ENCODE measurements at places on chromosomes 6 and 20. TPM values are rescaled to one million over a fixed set of nuclear protein-coding genes. Genes with fewer than 3 reads are reported as not detected.

Gene PDE7B
- total RNA-seq, result 4.1 TPM

Gene HLA-DOA
- 1.1 TPM for total RNA-seq

Gene EEF1A2
- total RNA-seq, result 78.4 TPM

Gene DZANK1
- total RNA-seq, result 3.6 TPM

Gene PTGIS
- 9.7 TPM for total RNA-seq

Gene GOPC
- total RNA-seq, result 43.4 TPM

Gene HLA-DRB1
- total RNA-seq, result 0.73 TPM

Gene DOP1A
- 88.9 TPM for total RNA-seq

Gene BTNL2
- total RNA-seq, result 0.18 TPM

- no peak for DNase-seq
These were observed 2.1 kb upstream of the PPP1R18 start for GRCh38 chr6:30688569-30688968.

DNA sequence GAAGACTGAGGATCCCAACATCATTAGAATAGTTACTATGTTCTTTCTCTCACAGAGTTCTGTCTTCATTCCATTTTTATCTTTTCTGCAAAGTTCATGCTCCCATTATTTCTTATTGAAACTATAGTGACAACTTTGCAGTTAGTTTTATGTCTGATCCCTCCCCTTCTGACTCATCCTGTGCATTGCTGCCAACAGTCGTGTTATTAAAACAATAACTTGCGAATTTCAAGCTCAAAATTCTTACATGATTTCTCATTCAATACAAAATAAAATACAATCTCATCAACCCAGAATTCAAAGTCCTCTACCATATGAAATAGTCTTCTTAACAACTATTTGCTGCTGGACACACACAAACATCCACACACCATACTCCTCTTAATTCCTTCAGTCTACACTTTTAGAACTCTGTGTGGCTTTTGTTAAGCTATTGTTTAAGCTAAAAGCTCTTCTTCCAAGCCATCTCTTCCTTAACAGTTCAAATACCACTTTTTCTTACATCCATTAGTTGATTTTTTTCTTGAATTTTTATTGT lies 261.4 kb upstream of the IRAK1BP1 start:
- no peak for DNase-seq

DNA sequence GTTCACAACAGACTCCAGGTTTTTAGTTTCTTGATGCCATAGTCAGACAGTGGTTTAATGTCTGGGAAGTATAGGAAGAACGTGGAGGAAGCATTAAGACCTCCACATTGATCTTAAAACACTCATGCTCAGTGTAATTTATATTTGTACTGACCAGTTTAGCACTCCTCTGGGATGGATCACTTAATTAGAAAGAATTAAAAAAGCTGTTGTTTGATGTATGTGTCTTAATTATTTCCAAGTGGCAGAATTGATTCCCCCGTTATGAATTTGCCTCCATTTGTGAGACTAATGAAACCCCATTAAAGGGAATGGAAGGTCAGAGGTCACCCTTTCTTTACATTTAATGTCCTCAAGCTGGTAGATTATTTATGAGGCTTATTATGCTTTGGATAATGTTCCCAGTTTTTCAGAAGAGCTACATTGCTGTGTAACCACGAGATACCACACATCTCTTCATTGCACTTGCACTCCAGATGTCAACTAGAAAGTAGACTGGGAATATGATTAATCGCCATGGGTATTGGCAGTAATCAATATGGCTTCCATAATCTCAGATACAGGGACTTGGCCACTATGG lies 270.0 kb upstream of the JAG1 start:
- no peak for DNase-seq

- no peak for DNase-seq
These were observed 9.7 kb downstream of the TULP4 start for GRCh38 chr6:158321960-158322359.

DNA sequence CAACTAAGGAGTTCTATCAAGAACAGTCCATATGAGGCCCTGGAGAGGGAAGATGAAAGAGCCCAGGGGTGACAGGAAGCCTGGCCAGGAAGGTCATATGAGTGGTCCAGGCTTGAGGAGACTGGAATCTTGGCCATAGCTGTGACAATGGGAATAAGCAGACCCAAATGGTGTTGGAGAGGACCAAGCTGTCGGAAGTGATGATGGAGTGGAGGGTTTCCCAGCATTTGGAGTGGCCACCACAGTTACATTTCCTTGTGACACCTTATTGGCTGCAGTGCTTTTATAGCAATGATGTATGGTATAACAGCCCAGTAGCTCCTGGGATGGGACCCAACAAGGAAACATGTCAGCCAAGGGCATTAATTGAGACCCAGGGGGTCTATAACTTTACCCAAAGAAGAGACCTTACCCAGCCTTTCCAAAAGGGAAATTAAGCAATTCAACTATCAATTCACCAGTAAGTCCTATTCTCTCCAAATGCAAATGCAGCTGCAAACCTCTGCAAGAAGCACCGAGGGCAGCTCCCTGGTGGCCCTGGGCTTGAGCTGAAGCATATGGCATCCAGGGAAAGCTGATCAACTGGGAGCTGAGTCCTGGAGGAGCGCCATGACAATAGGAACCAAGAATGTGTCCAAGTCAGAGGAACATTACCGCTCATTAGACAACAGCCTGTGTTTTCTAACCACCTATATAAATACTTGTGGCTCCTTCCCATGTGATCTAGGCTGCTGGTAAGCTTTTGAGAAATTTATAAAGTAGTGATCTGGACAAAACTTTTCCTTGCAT lies 219.4 kb downstream of the SOD2 start:
- no peak for DNase-seq

GRCh38 chr20:44702776-44703175 lies 12.4 kb upstream of the CCN5 start:
- DNase-seq, result peak; percentile 26

DNA sequence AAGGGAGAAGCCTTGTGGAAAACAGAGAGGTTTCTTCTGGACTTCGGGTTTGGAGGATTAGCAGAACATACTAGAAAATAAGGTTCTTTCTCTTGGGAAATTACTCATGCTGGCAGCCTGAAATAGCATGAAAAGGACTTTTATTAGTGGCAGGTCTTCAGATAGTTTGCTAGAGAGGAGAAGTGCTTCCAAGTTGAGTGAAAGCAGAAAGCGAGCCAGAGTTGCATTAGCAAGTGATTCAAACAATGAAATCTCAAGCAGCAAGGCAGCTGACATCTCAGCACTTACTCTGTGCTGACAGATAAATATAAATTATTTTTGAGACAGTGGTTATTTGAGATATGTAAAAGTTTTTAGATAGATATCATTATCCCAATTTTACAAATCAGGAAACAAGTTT lies 91.9 kb downstream of the PLCB4 start:
- no peak for DNase-seq

- DNase-seq, result no peak
These were observed 631.3 kb upstream of the IMPG1 start for GRCh38 chr6:76703786-76704185.

- DNase-seq, result peak; percentile 17
These were observed 568 bp downstream of the PREP start for GRCh38 chr6:105402090-105402938.
